ENCODE measurements at places on chromosomes 1 and 21.

GRCh38 chr1:187840557-187840956 lies 1011.8 kb downstream of the PLA2G4A start:
- DNase-seq: no peak

DNA sequence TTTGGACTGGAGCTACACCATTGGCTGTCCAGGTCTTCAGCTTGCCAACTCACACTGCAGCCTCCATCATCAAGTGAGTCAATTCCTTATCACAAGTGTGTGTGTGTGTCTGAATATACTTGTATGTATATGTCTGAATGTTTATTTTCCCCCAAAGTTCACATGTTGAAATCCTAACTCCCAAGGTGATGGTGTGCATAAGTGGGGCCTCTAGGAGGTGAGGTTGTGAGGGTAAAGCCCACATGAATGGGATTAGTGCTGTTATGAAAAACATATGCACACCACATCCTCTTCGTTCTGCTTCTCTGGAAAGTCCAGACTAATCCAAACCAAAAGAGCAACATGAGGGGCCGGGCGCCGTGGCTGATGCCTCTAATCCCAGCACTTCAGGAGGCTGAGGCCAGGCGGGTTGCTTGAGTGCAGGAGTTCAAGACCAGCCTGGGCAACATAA lies 48.7 kb upstream of the LBR start:
- DNase-seq: no peak

DNA sequence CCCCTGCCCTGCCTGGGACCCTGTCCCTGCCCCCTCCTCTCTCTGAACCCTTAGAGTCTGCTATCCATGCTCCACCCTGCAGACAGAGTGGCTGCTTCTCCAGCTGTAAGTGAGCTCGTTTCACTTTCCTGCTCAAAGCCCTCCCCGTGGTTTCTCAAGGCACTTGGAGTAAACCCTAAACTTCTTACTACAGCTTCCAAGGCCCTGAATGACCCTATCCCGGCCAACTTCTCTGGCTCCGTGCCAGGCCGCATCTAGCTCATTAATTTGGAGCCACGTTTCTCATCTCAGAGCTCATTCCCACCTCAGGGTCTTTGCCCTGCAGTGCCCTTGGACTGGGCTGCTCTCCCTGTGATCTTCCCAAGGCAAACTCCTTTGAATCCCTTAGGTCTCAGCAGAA lies 235.1 kb upstream of the RUNX1 start:
- DNase-seq: no peak

DNA sequence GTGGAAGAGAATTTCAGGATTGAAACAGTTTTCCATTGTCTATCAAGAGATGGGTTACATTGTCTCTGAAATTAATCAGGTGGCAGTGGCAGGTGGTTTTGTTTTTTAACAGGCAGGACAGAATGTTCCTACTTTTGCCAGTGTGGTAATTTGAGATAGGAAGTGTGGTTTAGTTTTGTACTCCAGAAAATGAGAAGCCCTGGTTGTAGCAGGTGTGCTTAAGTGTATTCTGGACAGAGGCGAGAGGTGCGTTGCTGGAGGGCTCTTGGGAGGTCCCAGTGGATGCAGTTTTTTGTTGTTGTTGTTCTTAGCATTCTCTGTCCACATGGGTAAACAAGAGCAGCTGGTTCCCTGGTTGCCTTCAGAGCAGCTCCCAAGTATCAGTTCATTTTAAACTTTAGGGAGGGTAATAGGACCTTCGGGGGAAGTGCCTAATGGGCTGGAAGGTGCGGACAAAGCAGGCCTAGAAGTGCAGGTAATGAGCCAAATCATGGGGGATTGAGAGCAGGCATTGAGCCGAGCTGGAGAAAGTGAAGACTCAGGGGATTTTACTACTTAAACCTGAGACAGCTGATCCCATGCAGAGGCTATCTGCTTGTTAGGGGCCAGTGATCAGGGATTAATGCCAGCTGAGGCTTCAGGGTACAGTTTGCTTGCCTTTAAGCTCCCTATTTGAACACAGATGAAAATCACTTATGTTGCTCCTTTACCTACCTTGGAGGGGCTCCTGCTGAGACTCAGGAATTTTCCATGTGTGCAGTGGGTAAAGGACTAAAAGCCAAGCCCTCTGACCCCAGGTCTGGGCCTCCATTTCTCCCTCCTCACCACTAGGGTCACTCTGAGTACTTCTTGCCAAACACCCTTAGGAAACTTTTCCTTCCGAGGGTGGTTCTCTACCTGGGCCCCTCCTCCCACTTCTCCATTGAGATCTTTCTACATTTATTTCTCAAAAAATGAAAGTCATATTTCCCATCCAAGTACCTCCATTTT lies 6.1 kb downstream of the PFKFB2 start:
- DNase-seq: no peak

- DNase-seq: no peak
These were observed 156.9 kb upstream of the NBPF11 start for GRCh38 chr1:148308832-148309458.

- DNase-seq: no peak
These were observed 2.3 kb downstream of the SLC37A1 start for GRCh38 chr21:42515708-42516502.

DNA sequence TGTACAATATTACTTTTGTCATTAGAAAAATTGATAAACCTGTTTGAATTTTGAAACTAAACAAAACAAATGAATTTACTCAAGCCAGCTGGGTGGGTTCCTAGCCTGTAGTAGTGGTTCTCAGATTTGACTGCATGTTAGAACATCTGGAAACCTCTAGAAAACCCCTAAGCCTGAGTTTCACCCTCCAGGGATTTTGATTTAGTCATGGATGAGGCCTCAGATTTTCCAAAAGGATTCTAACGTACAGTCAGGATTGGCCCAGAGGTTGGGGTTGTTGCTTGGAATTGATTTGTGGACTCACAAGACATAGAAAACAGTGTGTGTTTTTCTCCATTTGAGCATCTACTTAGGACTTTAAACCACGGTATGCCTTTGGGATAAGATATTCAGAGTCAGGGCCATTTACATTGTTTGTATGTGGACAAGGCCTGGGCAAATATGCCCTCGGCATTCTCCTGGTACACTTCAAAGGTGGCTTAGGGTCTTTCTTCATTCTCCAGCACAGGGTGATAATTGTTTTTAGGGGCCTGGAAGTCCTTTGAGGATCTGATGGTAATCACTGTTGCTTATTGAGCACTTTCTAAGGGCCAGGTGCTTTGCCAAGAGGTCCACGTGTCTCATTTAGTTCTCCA lies 42.6 kb downstream of the ATP5PO start:
- no peak for DNase-seq

DNA sequence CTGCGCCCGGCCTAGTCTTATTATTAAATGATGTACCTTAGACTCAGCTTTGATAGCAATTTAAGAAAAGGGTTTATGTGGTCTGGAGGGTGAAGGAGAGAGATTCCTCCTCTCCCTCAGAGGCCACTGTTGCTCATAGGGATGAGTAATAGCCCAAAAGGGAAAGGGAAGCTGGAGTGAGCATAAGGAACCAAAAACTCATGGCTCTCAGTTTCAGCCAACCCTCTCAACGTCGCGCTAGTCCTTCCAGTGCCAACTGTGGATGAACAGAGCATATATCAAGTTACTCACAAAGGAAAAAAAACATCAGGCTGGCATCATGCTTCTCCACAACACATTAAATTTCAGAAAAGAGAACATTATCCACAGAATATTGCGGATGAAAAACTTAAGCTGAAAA lies 8.3 kb upstream of the GPR89B start:
- DNase-seq: no peak

DNA sequence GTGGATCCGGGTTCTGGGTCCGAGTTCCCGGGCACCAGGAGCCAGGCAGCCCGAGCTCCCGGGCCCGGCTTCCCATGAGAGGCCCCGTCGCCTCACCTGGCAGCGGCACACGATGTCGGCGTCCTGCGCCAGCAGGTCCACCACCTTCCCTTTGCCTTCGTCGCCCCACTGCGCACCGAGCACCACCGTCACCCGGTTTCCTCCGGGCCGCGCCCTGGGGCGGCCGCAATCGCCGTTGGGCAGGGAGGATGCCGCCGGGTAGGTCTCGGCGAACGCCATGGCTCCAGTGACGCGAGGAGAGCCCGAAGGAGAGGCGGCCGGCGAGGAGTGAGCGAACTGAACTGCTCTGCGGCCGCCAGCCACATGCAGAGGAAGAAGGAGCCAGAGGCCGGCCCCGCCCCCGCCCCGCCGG lies at the start of gene ADSS2:
TSS of gene ADSS2 (minus strand) at position 371 of the 412 bp plus-strand sequence. CDS start at position 279, 92 bp downstream.
- DNase-seq: no peak

GRCh38 chr1:54132495-54132894 lies 20.3 kb downstream of the CDCP2 start:
- DNase-seq: no peak

DNA sequence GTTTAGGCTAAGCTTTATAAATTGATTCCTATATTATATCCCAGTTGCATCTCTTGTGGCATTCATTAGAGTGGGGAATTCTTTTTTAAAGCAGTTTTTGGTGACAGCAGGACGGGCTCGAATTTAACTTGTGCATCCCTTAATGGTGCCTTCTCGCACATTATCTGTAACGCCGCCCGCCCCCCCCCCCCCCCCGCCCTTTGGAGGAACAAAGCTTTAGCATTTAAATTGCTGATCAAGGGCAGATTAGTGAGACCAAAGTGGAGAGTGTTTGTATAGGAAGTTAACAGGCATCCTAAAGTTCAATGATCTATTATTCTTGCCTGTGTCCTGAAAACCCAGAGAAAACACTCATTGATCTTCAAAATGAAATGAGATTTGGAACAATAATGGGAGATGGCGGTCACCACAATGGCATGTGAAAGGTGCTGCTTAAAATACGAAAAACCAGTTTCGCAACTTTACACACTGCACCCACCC lies 2.2 kb downstream of the LMO4 start:
- DNase-seq: peak; percentile 34

DNA sequence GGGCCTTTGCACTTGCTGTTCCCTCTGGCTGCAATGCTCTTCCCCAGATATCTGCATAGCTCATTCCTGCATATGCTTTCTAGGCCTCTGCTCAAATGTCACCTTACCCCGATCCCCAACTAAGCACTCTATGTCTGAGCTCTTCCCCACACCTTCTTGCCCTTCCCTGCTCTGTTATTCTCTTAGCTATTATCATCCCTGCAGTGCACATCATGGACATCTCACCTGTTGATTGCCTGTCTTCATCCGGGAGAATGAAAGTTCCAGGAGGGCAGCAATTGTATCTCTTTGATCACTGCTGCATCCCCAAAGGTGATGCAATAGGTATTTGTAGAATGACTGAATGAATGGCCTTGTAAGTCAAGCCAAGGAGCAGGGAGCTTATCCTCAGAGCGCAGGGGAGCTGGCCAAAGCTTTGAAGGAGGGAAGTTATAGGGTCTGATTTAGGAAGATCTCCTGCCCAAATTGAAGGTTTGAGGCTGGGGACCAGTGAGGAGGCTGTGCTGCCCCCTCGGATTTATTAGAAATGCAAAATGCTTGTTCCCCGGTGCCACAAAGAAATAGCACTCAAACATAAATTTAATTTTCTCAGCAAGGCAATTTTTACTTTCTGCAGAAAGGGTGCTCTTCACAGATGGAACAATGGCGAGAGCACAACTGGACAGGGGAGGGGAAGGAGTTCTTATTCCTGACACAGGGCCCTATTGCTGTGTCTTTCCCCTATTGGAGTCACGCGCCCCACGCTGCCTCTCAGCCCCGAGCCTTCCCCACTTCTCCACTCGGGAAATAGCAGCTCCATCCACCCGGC lies 631.1 kb downstream of the MATN1 start:
- DNase-seq: no peak

DNA sequence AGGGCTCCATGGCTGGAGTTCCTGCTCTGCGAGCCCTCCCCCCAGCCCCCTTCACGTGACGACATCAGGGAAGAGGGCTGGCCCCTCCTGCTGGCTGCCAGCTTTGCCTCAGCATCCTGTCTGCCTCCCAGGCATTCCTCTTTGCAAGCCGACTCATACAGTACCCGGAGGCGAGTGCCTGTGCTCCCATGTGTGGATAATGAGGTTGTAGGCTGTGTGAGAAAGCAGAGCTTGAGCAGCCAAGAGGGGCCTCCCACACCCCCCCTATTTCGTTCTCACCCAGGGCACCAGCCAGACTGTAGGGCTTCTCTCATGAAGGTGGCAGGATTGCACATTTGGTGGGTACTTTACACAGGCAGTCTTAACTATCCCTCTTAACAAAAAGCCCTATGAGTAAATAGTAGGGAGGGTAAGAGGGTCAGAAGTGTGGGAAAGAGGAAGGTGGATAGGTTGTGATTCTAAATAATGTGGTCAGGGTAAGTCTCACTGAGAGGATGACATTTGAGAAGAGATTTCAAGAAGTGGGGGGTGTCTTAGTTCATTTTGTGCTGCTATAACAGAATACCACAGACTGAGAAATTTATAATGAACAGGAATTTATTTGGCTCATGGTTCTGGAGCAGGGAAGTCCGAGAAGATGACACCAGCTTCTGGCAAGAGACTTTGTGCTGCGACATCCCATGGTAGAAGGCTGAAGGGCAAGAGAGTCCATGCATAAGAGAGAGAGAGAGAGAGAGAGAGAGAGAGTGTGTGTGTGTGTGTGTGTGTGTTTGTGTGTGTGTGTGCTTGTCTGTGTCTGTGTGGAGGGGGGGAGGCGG lies 113.5 kb downstream of the OMA1 start:
- peak; percentile 87 for DNase-seq

DNA sequence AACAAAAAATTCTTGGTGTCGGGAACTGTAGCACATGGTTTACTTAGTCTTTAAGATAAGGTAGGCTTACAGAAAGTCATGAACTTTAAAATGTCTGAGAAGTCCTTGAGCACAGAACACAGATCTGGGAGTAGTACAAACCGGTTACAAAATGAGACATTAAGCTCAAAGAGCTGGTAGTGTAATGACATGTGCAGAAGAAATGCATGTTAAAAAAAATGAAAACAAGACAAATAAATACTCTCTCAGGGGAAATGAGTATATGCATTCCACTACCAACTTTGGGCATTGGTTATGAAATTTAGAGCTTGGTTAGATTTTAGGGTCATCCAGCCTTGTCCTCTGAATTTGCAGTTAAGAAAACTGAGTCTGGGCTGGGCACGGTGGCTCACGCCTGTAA lies 91.5 kb upstream of the F3 start:
- DNase-seq: peak; percentile 59

DNA sequence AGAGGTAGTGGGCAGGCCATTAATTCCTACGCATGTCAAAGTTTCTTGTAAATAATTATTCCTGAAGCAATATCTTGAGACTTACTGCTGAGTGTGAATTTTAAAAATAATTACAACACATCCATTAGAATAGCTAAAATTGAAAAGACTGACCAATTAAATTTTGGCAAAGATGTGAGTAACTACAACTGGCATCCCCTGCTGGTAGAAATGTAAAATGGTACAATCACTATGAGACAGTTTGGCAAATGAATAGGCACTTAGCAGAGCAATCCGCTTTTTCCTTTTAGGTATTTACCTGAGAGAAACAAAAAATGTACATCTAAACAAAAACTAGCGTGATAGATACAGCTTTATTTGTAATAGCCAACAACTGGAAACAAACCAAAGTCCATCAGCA lies 798.9 kb downstream of the BRINP3 start:
- DNase-seq: no peak
